ENCODE measurements at places on chromosomes 11 and 22.
A peak's percentile ranks its signal among the peaks of the same experiment; 100 is the strongest.

DNA sequence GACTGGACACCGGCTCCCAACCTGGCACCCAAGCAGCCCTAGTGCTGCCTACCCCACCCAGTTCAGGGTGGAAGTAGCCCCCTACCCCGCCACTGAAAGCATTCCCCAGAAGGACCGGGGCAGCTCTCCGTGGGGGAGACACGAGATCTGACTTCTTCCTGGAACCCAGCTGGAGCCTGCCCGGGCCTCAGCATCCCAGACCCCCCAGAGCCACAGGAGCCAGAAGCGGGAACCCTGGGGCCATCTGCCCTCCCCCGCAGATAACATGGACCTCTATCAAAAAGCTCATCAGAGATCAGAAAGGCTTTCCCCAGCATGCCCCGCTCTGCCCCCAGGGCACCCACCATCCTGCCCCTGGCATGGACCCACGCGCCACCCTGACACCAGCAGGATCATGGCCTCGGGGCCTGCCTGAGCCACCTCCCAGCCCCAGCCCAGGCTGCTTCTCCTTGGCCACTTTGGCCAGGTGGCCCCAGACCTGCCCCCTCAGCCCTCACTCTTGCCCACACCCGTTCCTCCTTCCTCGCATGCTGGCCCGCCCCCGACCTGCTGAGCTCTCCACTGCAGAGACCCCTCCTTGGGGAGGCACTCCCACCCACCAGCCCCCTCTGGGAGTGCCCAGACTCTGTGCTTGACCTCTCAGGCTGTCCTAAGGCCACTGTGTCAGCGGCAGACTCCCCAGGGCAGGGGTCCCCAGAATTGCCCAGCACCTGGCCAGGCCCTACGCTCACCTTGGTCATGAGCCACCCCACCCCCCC lies 17.1 kb downstream of the WNT7B start:
- no peak for DNase-seq

- no peak for DNase-seq
Measured at GRCh38 chr11:1197886-1198560, 24.8 kb upstream of the MUC5B start.

DNA sequence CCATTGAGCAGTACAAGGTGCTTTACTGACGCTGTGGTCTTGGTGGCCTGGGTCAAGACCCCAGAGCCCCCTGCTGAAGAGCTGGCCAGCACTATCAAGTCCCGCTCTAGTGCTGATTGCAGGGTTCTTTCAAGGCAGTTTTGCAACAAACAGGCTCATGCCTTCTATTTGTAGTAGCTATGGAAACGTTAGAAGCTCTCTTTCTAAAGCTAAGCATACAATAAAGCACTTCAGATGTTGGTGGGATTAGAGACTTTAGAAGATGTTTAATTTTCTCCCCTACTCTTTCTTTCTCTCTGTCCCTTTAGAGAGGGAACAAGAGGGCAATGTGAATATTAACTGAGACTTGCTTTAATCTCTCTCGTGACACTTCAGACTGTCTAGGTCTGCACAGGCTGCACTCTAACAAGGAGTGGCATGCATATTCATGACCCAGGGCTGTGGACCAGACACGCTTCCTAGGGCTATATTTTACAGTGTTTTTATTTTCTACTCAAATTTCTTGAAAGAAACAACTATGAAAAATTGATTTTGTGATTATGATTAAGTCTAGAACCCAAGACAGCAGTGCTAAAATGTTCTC lies 138.6 kb downstream of the WNT7B start:
- DNase-seq: no peak

DNA sequence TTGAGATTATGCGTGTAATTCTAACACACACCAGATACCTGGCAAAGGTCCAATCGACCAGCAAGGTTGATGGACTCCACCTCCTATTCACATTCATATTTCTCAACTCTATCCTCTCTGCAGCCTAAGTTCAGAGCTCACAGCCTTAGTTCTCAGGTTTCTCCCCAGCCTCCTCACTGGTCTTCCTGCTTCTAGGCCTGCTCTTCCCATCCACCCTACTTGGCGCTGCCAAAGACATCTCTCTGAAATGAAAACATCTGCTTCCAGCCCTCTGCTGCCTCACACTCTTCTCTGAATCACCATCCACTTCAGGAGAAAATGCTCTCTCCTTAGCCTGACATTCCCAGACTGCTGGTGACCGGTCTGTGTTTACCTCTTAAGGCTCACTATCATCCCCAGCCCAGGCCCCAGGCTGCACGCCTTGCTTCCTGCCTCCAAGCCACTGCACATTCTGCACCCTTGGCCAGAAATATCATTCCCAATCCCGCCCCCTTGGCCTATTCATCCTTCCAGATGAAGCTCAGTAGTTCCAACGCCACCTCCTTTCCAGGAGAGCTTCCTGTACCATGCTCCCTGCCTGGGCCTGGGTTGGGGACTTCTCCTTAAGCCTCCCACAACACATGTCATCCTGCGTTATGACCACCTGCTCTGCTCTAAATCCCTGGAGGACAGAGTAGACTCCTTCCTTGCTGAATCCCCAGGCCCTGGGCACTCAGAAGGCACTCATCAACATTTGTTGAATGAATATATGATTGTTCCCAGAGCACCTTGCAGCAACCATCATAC lies 3.5 kb downstream of the ARRB1 start:
- DNase-seq: no peak

DNA sequence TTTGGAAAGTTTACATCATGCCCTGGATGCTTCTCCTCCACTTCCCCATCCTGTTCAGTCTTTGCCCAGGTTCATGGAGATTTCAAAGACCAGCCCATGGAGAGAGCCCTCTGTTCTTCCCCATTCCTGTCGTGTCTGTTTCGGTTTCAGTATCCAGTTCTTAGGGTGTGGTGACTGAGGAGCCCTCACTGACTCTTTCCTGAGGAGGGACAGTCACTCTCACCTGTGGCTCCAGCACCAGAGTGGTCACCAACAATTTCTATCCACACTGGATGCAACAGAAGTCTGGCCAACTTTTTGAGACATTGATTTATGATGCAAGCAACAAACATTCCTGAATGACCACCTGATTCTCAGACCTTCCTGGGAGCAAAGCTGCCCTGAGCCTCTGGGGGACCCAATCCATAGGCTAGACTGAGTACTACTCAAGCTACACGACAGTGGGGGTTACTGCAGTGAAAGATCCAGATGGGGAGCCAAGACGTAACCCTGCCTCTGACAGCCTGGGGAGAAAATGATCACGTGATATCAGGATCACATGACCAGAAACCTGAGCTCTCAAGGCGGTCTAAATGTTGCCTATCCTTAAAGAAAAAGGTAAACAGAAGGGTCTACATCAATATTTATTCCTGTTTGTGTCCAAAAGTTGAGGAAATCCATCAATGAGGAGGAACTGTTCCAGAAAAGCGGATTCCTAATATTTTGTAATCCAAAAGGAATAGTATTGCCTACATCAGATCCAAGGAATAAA lies 76.2 kb upstream of the VPREB1 start:
- DNase-seq: no peak

GRCh38 chr11:114819028-114819427 lies 140.7 kb downstream of the NXPE2 start:
- DNase-seq: no peak

DNA sequence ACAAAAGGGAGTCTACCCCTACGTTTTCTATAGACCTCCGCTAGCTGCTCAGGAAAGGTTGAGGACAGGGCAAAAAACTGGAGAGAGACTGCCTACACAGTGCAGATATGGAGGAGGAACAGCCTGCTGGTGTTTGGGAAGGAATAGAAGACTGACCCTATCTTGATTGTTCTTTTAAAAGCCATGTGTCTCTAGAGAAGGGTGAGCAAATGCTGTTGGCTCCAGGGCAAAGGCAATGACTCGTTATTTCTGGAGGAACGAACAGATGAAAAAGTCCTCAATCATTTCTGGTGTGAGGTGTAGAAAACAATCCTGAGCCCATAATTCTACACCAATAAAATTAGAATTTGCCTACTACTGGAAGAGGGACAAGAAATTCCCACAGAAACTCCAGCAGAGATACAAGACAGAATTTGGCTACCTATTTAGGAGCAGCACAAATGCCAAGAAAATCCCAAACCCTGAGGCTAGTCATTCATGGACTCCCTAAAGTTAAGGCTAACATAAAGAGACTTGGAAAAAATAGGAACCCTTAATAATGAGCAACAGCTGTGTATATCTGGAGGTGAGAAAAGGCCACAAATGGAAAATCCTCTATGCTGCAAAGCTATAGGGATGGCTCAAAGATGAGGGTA lies 1206.3 kb upstream of the CNTN5 start:
- no peak for DNase-seq

GRCh38 chr11:118338637-118339061 lies 3.9 kb downstream of the CD3D start:
- peak; percentile 17 for DNase-seq

- no peak for DNase-seq
Measured at GRCh38 chr22:44995105-44995514, 14.7 kb downstream of the PHF21B start.

- no peak for DNase-seq
Measured at GRCh38 chr11:123577081-123577598, 77.3 kb downstream of the SCN3B start.

- DNase-seq: no peak
Measured at GRCh38 chr11:77637345-77638165, at the start of gene CLNS1A. Gene CLNS1A (minus strand): TSS chr11:77637794. CDS start chr11:77637714, 80 bp downstream.

- no peak for DNase-seq
Measured at GRCh38 chr22:28594797-28595462, 84.7 kb downstream of the TTC28 start.

DNA sequence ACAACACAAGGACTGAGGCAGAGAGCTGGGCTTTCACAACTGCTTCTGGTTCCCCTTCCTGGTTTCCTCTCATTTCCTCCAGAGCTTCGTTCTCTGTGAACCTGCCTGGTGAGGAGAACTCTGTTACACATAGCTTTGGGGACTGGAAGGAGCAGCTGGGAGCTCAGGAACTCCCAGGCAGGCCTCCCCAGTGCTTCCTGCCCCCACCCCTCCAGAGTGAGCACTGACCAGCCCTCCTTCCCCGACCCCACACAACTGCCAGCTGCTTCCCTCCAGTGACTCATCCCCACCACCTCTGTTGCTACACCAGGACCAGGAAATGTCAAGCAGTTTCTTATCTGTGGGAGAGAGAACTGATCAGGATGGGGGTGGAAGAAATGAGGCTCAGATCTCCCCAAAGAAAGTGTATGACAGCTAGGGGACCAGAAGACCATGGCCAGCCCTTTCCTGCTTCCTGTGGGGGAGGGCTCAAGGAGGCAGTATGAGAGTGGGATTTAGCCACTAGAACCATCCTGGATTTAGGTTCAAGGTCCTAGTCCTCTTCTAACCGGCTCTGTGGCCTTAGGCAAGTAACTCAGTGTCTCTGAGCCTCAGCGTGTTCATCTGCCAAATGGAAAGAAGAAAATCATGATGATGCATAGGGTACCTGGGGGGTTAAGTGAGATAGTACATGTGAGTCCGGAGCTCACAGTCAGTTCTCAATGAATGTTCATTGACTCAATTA lies 4.5 kb upstream of the TP53I11 start:
- no peak for DNase-seq

- DNase-seq: no peak
Measured at GRCh38 chr11:112172362-112172994, 2.8 kb upstream of the BCO2 start.

DNA sequence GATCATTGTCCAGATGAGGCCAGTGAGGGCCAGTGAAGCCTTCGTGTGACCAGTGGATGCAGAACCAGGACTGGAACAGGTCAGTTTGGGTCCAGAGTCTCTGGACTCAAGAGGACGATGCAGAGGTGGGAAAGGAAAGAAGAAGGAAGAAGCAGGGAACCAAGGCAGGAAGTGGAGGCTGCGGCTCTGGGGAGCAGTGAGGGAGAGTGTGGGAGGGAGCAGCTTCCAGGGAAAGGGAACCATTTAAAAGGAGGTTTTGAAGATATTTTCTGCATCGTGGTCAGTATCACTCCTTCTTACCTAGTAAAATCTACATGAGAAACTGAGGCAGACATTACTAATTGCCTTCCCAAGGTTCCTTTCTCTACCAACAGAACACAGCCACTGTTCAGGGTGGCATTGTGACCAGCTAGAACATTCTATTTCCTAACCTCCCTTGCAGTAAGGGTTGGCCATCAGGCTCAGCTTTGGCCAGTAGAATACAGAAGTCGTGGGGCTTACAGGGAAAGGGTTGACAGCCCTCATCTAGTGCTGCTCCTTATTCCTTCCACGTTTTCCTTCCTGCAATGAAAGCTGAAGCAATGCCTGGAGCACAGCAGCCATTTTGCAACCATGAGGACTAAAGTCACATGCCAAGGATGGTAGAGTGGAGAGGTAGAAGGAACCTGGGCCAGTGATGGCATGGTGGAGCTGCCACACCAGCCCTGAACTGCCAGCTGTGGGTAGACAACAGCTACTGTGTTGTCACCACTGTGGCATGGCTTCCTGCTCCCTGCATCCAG lies 29.1 kb upstream of the LINC01488 start:
- no peak for DNase-seq

DNA sequence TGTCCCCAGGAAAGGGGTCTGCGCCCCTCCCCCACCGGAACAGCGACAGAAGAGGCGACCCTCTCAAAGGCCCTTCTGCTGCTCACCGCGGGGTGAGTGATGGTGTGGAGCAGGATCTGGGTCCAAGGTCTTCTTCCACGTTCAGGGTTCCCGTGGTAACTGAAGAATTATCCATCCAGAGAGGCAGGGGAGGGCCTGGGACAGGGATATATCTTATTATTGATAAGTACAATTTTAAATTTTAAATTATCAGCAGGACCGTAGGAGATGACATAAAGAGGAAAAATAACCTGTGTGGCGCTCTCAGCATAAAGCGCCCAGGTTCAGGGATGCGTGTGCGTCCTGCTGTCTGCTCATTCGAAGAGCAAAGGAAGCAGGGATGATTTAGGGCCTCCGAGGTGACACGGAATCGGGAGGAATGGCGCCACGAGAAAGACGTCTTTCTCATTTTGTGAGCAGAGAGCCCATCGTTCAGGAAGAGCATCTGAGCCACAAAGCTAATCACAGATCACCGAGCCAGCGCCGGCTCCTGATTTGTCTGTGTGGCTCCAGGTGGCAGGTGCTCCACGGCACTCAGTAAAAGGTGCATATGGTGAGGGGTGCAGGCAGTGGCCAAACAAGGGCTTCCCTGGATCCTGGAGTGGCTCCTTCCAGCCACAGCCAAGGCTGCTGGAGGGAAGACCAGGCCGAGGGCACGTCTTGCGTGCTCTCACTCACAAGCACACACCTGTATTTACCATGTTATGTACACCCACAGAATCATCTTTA lies 19.3 kb downstream of the KRTAP5-5 start:
- no peak for DNase-seq

GRCh38 chr11:65657426-65657825 lies 5.3 kb downstream of the RELA start:
- DNase-seq: no peak

DNA sequence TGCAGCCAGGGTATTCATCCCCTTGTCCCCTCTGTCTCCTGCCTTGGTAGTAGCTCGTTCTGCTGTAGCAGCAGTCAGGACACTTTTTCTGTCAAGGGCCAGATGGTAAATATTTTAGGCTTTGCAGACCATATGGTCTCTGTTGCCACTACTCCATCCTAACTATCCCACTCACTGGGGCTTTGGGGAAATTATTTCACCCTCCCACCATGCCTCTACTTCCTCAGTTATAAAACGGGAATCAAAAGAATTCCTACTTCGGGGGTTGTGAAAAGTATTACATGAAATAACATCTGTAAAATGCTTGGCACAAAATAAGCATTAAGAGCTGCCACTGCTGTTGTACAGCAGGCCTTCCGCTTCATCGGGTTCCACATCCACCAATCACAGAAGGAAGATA lies 89.9 kb upstream of the LDLRAD3 start:
- DNase-seq: no peak

- no peak for DNase-seq
Measured at GRCh38 chr11:95486466-95486865, 255.5 kb upstream of the SESN3 start.

- no peak for DNase-seq
Measured at GRCh38 chr11:109864151-109864661, 229.0 kb upstream of the ZC3H12C start.
